ENCODE measurements at places on chromosomes 2 and 18.

GRCh38 chr2:174772472-174772801 lies 8.2 kb upstream of the CHRNA1 start:
- no peak for DNase-seq

- DNase-seq = no peak
Measured at GRCh38 chr2:28412625-28413151, 20.0 kb downstream of the FOSL2 start.

- DNase-seq = no peak
Measured at GRCh38 chr2:88180605-88181240, 10.6 kb downstream of the THNSL2 start.

GRCh38 chr2:161842736-161843433 lies 218.7 kb downstream of the SLC4A10 start:
- DNase-seq = no peak

DNA sequence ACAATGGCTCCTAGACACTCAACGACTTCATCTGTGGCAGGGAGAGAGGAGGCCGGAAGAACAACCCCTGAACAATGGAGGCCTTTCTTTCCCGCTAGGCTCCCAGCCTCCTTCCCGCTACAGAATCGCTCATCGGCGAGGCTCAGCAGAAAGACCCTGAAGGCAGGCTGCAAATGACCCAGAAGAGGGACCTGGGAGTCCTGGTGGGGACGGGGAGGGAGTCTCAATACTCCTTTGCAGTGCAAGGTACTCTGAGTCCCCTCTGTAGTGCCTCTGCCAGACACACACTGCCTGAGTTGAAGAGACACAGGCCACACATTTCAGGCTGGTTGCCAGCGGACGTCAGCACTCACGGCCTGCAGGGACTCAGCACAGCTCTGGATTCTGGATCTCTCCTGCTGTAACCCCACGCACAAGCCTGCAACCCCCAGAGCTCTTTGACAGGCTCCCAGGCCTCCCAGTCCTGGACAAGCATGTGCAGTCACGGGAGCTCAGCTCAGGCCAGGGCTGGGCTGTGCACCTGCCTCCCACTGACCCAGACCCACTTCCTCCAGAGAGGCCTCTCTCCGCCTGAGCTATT lies 6.1 kb downstream of the GPR17 start:
- DNase-seq = no peak

DNA sequence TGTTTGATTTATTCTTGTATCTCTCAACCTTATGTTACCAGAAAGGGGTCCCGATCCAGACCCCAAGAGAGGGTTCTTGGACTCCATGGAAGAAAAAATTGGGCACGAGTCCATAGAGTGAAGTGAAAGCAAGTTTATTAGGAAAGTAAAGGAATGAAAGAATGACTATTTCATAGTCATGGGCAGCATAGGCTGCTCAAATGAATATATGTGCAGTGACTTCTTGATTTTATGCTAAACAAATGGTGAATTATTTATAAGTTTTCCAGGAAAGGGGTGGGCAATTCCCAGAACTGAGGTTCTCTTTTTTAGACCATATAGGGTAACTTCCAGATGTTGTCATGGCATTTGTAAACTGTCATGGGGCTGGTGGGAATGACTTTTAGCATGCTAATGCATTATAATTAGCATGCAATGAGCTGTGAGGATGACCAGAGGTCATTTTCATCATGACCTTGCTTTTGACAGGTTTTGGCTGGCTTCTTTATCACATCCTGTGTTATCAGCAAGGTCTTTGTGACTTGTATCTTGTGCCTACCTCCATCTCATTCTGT lies 832.4 kb upstream of the CDH2 start:
- no peak for DNase-seq

DNA sequence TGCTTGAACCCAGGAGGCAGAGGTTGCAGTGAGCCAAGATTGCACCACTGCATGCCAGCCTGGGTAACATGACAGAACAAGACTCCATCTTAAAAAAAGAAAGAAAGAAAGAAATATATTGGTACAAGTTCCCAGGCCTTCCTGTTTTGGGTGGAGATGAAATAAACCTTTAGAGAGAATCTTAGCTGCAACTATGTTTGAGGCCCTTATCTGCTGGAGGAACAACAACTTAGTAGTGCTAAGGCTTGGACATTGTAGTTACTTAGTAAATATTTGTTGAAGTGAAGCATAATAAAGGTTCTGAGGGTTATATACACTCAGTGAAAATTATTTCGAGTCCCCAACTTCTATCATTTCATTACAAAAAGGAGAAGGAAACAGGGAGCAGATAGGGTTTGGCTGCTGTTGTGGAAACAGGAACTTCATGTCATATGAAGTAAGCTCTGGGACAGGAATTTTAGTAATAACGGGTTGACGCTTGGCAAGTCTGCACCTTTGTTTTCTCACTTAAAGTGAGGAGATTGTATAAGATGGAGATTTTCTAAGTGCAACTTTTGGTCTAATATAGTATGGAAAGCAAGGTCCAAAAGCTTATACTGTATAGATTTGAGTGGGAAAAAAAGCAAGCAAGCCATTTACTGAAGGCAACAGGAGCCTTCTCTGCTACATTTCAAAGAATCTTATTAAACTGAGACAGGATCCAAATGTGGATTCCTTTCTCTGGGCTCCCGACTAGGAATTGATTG lies 40.0 kb upstream of the AGPS start:
- no peak for DNase-seq

GRCh38 chr2:36773947-36774346 lies 77.4 kb downstream of the VIT start:
- DNase-seq = no peak

- DNase-seq = peak; percentile 34
Measured at GRCh38 chr18:70578480-70578879, 289.6 kb downstream of the SOCS6 start.

DNA sequence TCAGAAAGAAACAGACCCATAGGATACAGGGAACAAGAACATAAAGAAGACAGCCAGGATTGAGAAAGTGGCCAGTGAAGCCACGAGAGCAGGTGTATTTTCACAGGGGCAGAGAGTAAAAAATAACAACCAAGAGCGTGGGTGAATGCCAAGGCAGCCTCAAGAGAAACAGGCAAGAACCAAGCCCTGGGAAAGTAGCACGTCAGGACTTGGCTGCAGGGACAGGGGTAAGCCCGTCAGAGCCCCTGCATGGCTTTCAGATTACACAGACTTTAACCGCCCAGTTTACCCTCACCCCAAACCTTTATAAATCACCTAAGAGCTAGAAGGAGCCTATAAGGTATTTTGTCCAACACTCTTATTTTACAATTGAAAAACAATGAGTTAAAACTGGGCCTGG lies 43.7 kb downstream of the ARL4C start:
- peak; percentile 61 for DNase-seq

DNA sequence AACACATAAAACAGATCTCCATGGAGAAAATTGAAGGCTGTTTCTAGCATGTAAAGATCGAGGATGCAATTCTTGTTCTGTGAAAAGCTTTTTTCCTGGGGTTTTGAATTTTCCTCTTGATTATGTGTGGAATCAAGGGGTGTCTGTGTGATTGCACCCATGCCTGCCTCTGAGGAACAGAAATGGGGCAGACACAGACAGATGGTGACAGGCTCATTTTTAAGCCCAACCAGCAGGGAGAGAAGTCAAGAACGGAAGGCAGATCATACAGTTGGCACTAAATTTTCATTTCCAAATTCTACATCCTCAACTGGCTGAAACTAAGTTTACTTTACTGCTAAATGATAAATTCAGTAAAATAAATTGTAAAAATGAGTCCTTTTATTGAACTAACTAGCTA lies 1037.7 kb upstream of the KLHL29 start:
- DNase-seq = no peak

DNA sequence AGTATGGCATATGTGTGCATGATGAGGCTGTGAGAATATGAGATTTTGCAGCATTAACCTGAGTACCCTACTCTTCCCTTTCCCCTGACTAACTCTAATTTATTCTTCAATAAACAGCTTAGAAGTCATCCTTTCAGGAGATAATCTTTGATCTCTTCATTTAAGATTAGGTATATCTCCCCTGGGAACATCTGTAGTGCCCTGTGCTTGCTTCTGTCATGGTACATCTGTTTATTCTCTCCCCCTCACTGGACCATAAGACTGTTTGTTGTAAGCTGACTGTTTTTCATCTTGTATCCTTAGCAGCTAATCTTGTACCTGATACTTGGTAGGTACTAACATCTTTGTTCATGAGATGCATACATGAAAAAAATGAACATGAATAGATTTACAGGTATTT lies 83.1 kb downstream of the MBD5 start:
- DNase-seq = no peak

DNA sequence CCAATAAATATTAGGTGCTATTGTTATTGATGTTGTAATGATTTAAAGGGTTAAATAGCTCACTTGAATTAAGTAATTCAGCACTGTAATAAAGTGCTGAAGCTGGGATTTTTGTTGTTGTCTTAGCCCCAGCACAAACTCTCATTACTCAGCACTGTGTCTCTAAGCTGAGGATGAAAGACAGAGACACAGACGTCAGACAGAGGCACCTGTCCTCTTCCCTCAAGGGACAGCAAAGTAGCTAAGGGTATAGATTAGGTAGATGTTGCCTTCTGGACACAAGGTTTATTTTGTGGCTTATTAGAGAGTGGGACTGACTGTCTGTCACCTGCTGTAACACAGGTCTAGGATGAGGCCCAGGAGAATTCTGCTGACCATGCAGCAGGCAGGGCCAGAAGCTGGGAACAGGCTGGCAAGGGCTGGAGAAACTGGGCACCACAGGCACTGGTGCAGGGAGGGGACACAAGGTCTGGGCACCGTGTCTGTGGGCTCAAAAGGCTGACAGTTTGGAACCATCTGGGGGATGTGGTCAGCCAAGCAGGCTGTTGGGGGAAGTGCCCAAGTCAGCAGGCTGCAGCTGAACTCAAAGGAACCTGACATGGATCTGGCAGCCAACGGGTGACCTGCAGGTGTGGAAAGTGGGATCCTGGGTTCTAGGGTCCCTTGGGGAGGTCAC lies 20.0 kb upstream of the PTPN4 start:
- DNase-seq = no peak

- peak; percentile 76 for DNase-seq
Measured at GRCh38 chr18:47756364-47757016, 174.0 kb downstream of the SMAD2 start.

DNA sequence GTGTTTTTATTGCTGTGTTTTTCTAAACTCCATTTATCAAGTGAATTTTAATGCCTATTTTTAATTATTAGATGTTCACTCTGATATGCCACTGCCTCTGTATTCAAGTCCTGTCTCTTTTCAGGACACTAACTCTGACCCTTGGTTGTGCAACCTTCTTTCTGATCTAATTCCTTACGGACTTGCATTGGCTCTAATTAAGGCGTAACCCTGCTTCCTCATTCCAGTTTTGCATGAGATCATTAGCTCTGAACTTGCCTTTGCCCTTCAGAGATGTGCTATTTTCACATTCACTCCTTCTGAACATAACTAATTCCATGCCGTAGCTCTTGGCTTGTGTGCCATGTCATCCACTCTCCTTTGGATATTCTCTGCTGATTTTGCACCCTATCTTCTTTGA lies 162.5 kb upstream of the TMEFF2 start:
- DNase-seq = no peak

GRCh38 chr18:23380001-23380550 lies 73.0 kb upstream of the RIOK3 start:
- DNase-seq = no peak

- peak; percentile 60 for DNase-seq
Measured at GRCh38 chr2:134669731-134670669, 48.8 kb downstream of the TMEM163 start.

- no peak for DNase-seq
Measured at GRCh38 chr2:233775414-233775813, 2.7 kb upstream of the MROH2A start.

DNA sequence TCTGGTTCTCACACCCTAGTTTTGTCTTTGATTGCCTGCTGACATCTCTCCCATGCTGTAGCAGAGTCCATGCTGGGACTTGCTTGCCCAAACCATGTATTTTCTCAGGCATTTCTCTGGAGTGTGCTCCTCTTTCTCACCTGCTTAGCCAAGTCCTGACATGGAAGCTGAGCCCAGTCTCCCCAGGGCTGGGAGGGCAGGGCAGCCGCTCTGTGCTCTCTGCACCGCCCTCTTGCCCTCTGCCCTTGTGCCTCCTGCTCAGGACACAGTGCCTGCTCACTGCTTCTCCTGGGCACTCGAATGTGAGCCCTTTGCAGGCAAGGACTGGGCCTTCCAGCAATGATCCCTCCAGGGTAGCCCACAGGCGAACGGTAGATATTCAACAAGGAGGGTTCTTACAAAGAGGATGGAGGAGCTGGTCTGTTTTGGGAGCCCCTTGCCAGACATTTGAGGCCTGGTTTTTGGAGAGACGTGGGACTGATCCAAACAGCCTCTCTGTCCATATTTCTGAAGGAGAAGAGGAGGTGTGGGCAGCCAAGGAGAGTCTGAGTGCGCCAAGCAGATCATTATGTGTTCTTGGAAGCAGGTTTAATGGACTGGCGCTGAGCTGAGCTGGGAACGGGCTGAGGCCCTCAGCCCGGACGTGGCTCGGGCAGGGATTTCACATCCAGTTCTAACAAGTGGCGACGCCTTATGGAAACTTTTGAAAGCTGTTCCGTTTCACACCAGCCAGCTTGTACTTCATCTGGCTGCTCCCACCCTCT lies 4.0 kb downstream of the SLC14A2 start:
- no peak for DNase-seq

DNA sequence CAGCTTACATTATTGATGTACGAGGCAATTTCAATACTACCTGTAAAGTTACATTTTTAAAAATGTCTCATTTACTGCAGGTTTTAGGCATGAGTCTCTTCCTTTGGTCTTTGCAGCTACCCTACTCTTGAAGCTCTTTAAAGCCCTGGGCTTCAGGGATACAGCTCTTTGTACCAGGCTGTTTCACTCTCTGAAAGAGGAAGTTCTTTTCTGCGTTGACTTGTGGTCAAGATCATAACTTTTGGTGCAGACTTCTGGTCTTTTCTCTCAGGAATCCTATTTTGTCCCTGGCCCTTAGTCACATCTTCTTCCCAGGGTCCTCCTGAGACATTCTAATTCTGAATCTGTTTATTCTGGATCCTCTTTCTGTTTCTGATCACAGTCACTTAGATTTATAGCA lies 16.6 kb upstream of the HRH4 start:
- no peak for DNase-seq

GRCh38 chr18:12844391-12844790 lies 39.6 kb downstream of the PTPN2 start:
- DNase-seq = no peak

DNA sequence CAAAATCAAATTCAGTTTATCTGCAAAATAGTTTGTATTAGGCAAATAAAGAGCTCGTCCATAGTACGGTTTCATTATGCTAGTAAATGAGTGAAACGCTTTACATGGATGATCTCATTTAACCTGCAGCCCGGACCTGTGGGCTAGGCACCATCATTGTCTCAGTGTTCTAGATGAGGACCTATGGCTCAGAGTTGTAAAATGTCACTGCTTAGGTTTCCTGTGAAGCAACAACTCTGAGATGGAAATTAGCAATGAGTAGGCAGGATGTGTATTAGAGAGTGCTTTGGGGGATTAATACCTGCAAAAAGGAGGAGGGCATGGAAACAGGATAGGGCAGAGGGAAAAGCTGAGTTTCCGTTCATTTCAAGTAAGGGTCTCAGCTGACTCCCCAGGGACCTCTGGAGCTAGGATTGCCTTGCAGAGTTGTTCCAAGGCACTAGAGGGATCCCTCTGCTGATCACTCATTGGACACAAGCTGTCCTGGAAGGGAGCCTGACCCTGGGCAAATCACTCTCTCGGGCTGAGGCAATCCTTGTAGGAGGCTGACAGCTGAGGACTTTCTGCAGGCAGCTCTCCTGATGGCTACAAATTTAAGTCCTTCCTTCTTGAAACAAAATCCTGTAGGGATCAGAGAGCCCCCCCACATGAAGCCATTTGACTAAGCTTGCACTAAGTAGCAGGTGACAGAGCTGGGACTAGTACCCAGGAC lies 58.8 kb upstream of the SIX2 start:
- no peak for DNase-seq

Measured in activated CD4-positive, alpha-beta T cell treated with anti-CD3 and anti-CD28 coated beads for 36 hours (primary cell).